Panc1 (cell line): ENCODE measurements at places on chromosomes 5 and 9. TPM values are rescaled to one million over a fixed set of nuclear protein-coding genes. Genes with fewer than 3 reads are reported as not detected.

DNA sequence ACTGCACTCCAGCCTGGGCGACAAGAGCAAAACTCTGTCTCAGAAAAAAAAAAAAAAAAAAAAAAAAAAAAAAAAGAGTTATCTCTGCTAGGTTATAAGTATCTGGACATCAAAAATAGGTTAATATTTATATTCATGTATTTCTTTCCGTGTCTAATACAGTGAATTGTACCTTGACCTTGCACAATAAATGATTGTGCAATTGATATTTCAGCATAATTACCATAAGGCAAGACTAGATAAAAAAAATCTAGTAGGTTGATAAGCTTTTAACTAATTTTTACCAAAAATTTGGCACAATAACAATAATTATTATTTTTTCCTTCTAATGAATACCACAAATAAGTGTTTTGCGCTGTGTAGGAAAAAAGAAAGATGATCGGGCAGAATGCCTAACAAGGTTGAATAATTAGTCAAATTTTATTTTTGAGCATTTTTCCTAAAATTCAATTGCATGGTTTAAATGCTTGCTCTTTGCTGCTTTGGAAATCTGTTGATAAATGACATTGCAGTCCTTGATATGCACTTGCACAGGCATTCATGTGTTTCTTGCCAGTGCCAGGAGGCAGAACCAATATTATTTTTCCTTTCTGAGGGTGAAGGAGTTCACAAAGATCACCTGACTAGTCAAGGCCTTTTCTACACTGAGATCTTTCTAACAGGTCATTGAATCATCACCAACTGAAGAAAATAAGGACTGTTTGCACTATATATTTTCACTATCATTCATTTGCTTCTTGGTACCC is 127.5 kb downstream of the ARRDC3 start:
- H3K36me3 ChIP-seq, result no peaks in the 10 kb centered on the region
- DNase-seq, result no peak
- H3K4me1 ChIP-seq, result no peaks in the 10 kb centered on the region
- H3K27ac ChIP-seq, result no peak overlapping the region
- H3K27me3 ChIP-seq, result no peaks in the 10 kb centered on the region

The UBE2QL1 gene
- not detected for total RNA-seq

DNA sequence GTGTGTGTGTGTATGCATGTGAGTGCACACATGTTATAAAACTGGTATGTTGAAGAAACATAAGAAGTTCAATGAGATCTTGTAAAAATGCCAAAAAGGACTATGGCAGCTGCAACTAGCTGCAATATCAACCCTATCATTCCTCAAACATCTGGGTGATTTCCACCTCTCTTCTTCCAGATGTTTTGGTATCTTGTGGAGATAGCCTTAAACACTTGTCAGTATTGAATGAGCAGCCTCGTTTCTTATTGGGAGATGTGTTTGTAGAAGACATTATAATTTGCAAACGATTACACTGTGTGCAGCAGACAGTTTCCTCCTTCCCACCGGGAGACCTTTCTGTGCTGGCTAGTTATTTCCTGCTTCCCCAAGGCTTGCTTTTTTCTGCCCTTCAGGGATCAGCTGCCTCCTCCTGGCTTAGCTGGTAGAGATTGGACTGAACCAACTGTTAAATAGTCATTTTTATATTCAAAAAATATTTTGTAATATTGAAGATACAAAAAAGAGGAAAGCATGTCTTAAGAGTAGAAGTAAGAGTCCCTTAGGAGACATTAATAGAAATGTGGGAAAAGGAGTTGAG is 168.4 kb upstream of the MPDZ start:
- no peaks in the 10 kb centered on the region for H3K27me3 ChIP-seq
- no peaks in the 10 kb centered on the region for H3K4me1 ChIP-seq
- no peaks in the 10 kb centered on the region; the same call in 1 of the 2 replicates for H3K36me3 ChIP-seq
- no peak overlapping the region for H3K4me3 ChIP-seq
- DNase-seq, result no peak
- H3K27ac ChIP-seq, result no peak overlapping the region

GRCh38 chr5:102130386-102130785 is 165.7 kb downstream of the SLCO4C1 start:
- no peaks in the 10 kb centered on the region for H3K4me1 ChIP-seq
- no peaks in the 10 kb centered on the region for H3K36me3 ChIP-seq
- no peak overlapping the region for H3K4me3 ChIP-seq
- no peak overlapping the region for H3K27ac ChIP-seq
- no peak for DNase-seq

DNA sequence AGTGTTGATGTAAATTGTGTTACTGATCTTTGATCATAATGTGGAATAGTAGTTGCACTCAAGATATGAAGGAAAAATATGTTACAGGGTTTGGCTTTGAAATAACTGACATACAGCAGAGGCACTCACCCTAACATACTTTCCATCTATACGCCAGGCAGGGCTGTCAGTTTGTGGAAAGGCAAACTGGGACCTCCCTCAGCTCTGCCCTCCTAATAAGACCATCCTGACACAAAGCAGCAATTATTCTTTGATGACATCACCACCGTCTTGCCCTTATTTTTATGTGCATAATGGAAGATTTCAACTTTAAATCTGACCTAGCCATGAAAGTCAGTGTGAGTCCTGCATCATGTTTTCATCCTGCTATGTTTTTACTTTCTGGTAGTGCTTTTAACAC is 42.9 kb downstream of the ITGA1 start:
- H3K4me1 ChIP-seq, result no peaks in the 10 kb centered on the region
- H3K36me3 ChIP-seq, result no peaks in the 10 kb centered on the region
- no peak overlapping the region for H3K27ac ChIP-seq
- H3K4me3 ChIP-seq, result no peak overlapping the region
- no peaks in the 10 kb centered on the region; the same call in 1 of the 2 replicates for H3K27me3 ChIP-seq
- DNase-seq, result no peak

The RANBP3L gene
- 0.28 TPM for total RNA-seq

DNA sequence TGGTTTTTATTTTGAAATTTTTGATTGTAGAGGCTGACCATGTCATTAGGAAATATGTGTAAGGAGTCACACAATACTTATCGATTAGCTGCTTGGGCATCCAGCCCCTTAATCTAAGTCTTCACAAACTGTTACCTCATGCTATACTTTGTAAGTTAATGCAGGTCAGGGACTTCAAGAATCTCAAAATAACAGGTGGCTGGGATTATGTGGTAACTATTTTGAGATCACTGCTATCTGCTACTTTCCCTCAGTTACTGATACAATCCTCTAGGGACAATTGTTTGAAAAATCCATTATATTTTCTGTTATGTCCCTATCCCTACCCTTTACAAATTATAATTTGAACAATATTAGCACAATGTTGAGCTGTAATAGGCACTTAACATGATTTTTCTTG is 21.7 kb downstream of the FTMT start:
- H3K27me3 ChIP-seq, result no peaks in the 10 kb centered on the region
- no peak overlapping the region for H3K27ac ChIP-seq
- no peak overlapping the region for H3K4me3 ChIP-seq
- no peak for DNase-seq
- H3K4me1 ChIP-seq, result no peaks in the 10 kb centered on the region

DNA sequence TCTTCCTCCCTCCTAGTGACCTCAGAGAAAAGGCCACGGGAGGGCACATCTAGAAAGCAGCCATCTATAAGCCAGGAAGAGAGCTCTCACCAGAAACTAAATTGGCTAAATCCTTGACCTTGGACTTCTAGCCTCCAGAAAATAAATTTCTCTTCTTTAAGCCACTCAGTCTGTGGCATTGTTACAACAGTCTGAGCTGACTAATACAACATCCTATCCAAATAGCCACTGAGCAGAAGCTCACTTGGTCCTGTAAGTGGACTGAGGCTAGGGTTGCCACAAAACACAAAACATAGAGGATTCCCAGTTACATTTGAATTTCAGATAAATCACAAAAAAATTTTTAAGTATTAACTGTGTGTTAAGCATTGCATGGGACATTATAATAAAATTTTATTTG is 383.4 kb downstream of the MLLT3 start:
- H3K4me1 ChIP-seq, result no peaks in the 10 kb centered on the region
- DNase-seq, result no peak
- no peak overlapping the region for H3K27ac ChIP-seq
- no peaks in the 10 kb centered on the region for H3K27me3 ChIP-seq
- H3K36me3 ChIP-seq, result no peaks in the 10 kb centered on the region
